ENCODE measurements at places on chromosomes 4 and X. TPM values are rescaled to one million over a fixed set of nuclear protein-coding genes. Genes with fewer than 3 reads are reported as not detected.

The LIMCH1 gene
- total RNA-seq, result 17.9 TPM

The PIM2 gene
- total RNA-seq, result 3.4 TPM

The PSAPL1 gene
- not detected for total RNA-seq

The CDS1 gene
- 0.09 TPM for total RNA-seq

The AVPR2 gene
- total RNA-seq, result not detected

The ZNF141 gene
- total RNA-seq, result 7.6 TPM

The REPS2 gene
- 1.7 TPM for total RNA-seq

The PAGE5 gene
- not detected for total RNA-seq

The DIPK2B gene
- total RNA-seq, result 9.1 TPM

The ANK2 gene
- 1.5 TPM for total RNA-seq

The MAGEC2 gene
- not detected for total RNA-seq

The ABCG2 gene
- 1.7 TPM for total RNA-seq

The GJB1 gene
- total RNA-seq, result not detected

The C4orf54 gene
- not detected for total RNA-seq

The CLDN22 gene
- not detected for total RNA-seq

The AIMP1 gene
- total RNA-seq, result 21.6 TPM

The MAOB gene
- total RNA-seq, result not detected

The CLGN gene
- total RNA-seq, result 0.09 TPM

The TXK gene
- 0.75 TPM for total RNA-seq

The PRMT9 gene
- total RNA-seq, result 8.9 TPM

The HSFX4 gene
- not detected for total RNA-seq

The ATP2B3 gene
- total RNA-seq, result under 0.01 TPM

The BEND2 gene
- total RNA-seq, result not detected

The BGN gene
- 16.6 TPM for total RNA-seq

The LONRF3 gene
- 6.2 TPM for total RNA-seq

The MUC7 gene
- total RNA-seq, result not detected

The PTCHD1 gene
- under 0.01 TPM for total RNA-seq

The CCSER1 gene
- total RNA-seq, result 4.4 TPM

The HTN3 gene
- total RNA-seq, result not detected

The FHIP1A gene
- under 0.01 TPM for total RNA-seq

The ARMCX4 gene
- 4.5 TPM for total RNA-seq

The EXOC1L gene
- total RNA-seq, result not detected

The MSANTD1 gene
- total RNA-seq, result 0.27 TPM

The ADH1B gene
- total RNA-seq, result 0.47 TPM

The SLC38A5 gene
- 69.0 TPM for total RNA-seq

The DMRTC1B gene
- total RNA-seq, result not detected

The NIPAL1 gene
- total RNA-seq, result 1.4 TPM

The USO1 gene
- total RNA-seq, result 85.4 TPM

The ASB9 gene
- 7.6 TPM for total RNA-seq

The PLAC8 gene
- total RNA-seq, result 0.09 TPM

The EFHC2 gene
- total RNA-seq, result not detected

The SCML1 gene
- 6.8 TPM for total RNA-seq

The UGT8 gene
- total RNA-seq, result not detected

The MGAT4D gene
- not detected for total RNA-seq

The RASL11B gene
- total RNA-seq, result not detected

The TSPAN7 gene
- total RNA-seq, result 3.7 TPM

The OPHN1 gene
- 8.9 TPM for total RNA-seq

The ASB12 gene
- not detected for total RNA-seq

The TSPAN5 gene
- total RNA-seq, result 37.4 TPM

The BTC gene
- not detected for total RNA-seq

The CENPC gene
- total RNA-seq, result 14.0 TPM

The CENPVL1 gene
- total RNA-seq, result not detected

The VEGFD gene
- 0.09 TPM for total RNA-seq

The LDOC1 gene
- 3.5 TPM for total RNA-seq

The NLGN4X gene
- total RNA-seq, result not detected

The F8A3 gene
- total RNA-seq, result 1.3 TPM

The CXCL5 gene
- 0.19 TPM for total RNA-seq

The NUDT11 gene
- total RNA-seq, result 8.9 TPM

The SMR3B gene
- total RNA-seq, result not detected
